ENCODE measurements at places on chromosomes 2 and 18.
A peak's percentile ranks its signal among the peaks of the same experiment; 100 is the strongest.

- DNase-seq, result no peak
These were observed 59.1 kb downstream of the ARL4C start for GRCh38 chr2:234437642-234438304.

GRCh38 chr18:39599251-39599650 lies 2033.7 kb upstream of the CELF4 start:
- no peak for DNase-seq

GRCh38 chr2:120390381-120391055 lies 44.6 kb downstream of the INHBB start:
- peak; percentile 51 for DNase-seq

DNA sequence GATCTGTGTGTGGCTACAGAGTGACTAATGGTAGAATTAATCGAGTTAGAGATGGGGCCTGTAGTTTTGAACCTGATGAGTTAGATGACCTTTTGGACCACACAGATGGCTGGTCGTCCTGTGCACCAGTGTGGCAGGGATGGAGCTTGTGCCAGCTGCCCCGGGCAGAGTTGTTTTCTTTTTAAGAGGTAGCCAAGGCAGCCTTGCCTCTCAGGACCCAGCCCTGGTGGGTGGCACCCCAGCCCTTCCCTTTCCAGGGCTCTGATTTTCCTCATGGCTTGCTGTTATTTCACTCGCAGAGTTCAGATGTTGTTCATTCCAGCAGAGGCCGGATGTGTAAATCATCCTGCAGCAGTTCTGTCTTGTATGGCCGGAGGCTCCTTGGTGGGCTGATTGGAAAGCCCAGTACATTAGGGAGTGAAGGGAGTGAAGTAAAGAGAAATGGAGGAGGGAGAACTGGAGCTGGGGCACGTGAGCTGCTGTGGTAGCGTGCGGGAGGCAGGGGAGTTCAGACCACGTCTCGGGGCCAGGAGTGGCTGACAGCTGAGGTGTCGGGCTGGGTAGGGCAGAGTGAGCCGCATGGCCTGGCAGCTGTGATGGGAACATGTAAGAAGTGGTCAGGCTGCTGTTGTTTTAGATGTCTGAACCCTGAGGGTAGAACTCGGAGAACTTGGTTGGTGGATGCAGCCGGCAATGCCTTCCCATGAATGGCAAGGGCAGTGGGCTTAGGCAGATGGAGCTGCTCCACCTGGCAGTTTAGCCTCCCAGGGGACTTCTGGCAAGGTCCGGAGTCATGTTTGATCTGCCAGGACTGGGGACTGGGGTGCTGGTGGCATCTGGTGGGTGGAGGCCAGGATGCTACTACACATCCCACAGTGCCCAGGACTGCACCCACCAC lies 28.8 kb downstream of the ASAP2 start:
- DNase-seq, result no peak

GRCh38 chr2:235447210-235447609 lies 46.6 kb upstream of the AGAP1 start:
- no peak for DNase-seq

- DNase-seq, result no peak
These were observed 85.8 kb downstream of the POU3F3 start for GRCh38 chr2:104939570-104940217.

DNA sequence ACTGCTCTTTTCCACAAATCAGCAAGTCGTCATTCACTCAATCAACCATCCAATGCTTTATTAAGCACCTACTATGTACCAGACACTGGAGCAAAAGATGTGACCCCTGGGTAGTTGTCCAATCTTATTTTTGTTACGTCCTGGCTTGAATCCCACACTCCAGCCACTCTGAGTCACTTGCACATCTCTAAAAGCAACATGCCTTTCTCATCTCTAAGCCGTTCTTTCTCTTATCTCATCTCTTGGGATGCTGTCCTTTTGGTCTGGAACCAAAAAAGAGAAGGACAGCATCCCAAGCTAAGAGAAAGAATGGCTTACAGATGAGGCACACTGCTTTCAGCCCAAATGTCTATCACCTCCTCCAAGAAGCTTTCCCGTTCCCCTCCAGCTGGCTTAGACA lies 58.8 kb downstream of the RNF152 start:
- no peak for DNase-seq

DNA sequence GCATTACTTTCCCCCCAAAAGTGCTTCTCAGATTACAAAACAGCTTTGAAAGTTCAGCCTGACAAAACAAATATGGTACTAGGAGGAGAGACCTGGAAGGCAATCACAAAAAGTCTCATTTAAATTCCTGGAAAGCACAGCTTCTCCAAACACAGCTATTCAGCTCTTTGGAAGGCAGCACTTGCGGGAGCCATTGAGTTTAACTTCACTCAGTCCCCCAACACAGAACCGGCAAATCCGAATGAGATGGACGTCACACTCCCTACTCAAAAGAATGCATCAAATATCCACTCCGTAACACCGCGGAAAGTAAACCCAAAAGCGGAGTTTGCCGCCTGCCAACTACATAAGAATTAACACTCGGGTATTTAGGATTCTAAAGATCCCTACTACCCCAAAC lies 638 bp downstream of the ST6GAL2 start:
- DNase-seq, result no peak

GRCh38 chr2:56170504-56170903 lies 13.3 kb upstream of the CCDC85A start:
- DNase-seq, result no peak

DNA sequence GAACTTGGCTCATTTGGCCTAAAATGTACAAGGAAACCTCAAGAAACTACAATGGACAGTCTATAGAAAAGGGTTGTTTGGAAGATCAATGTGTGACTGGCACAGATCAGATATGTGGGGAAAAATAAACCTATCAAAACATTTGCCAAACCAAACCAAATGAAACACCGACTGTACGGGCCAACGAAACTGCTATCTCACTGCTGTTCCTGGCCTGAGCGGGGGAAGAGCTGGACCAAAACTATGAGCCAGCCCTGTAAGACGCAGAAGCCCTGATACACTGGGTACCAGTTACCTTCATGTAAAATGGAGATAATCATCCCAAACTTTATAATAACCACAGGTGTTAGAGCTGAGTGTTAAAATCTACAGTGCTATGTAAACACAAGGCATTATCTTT lies 11.7 kb downstream of the CDC42EP3 start:
- DNase-seq, result no peak

GRCh38 chr2:9765611-9766531 lies 77.4 kb upstream of the TAF1B start:
- DNase-seq, result peak; percentile 82

Data from right cardiac atrium (tissue), 5 donors.